ENCODE measurements at places on chromosomes 13 and 19.

GRCh38 chr13:109273326-109273751 is 513.0 kb downstream of the IRS2 start:
- DNase-seq, result no peak

DNA sequence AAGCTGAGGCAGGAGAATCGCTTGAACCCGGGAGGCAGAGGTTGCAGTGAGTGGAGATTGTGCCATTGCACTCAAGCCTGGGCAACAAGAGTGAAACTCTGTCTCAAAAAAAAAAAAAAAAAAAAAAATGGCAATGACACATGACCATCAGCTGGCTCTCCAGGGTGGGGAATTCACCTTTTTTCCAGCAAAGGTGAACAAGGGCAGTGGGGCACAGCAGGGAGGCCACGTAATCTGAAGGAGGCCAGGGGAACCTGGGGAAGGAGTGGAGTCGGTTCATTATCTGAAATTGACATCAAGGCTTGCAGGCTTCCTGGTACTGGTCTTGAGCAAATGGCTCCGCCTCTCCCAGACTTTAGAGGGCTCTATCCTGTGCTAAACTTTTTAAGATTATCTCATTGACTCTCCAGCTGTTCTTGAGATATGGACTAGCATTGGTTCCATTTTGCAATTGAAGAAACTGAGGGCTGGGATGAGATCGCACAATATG is 28.1 kb downstream of the KEAP1 start:
- DNase-seq, result no peak

DNA sequence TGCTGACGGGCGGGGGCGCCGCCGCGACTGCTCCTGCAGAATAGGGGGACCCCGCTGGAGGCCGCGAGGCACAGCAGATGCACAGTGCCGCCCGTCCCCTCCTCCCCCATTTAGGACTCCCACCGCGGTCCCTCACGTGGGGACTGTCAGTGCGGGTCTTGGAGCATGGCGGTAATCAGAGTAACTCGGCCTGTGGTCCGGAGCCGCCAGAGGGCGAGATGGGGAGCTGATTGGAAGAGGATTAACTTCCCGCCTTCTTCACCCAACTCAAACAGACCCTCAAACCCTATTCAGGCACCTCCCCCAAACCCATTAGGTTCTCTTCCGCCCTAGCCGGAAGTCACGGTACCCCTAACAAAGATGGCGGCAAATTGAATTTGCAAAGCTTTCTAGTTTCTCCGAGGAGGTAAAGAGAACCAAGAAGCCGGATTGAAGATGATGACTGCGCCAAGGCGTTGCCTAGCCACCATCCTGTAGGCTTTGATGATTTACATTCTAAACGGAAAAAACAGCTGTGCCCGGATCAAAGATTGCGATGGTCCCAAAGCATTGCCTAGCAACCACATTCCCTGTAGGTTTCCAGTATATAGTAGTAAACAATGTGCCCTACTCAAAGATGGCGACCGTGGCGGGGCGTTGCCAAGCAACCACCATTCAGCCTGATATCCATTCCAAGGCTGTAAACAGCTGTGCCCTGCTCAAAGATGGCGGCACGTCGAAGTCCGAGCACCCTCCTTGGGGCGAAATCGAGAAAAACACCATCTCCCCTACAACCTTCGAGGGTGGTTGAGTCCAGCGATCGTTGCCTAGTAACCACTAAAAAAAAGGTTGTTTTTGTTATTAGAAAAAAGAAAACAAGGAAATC is at the start of gene FUZ:
TSS of gene FUZ (minus strand) at position 296 of the 865 bp plus-strand sequence. CDS start at position 110, 186 bp downstream.
- DNase-seq, result peak; percentile 99

DNA sequence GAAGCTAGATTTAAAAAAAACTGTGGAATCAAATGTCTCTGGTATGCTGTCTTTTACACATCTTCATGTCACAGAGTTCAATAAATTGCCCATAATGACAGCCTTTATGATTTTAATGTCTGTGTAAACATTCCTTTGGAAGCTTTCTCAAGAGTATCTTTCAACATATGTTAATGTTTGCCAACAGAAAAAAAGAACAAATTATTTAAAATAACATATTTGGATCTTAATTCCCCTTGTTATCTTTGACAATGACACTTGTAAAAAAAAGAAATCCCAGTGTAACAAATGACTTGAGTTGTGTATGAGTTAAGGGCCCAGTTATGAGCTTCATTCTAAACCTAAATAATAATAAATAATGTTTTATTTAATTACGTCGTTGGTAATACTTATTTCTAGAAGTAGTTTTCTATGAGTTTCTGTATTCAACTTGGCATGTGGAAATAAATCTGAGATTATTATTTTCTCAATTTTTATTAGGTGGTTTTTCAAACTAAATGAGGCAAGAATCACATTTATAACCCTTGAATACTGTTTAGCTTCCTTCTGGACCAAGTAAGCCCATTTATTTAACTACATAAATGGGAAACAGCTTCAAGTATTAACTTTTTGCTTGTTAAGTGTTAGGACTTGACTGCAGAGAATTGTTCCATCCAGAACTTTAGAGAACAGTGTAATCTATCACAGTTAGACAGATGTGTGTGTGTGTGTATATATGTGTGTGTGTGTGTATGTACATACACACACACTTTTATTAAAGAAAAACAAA is 182.1 kb downstream of the POSTN start:
- no peak for DNase-seq

- DNase-seq, result peak; percentile 29
These were observed 1.2 kb downstream of the ACP5 start for GRCh38 chr19:11576227-11576626.

- no peak for DNase-seq
These were observed 16.0 kb downstream of the FGF9 start for GRCh38 chr13:21686751-21687391.

- DNase-seq, result no peak
These were observed 223.8 kb upstream of the TMTC4 start for GRCh38 chr13:100898431-100898830.

- DNase-seq, result no peak
These were observed 19.7 kb downstream of the CLPTM1 start for GRCh38 chr19:44974857-44975256.

GRCh38 chr13:79423801-79424642 is 18.0 kb upstream of the RBM26 start:
- DNase-seq, result peak; percentile 56

GRCh38 chr13:22648320-22648801 is 532.4 kb upstream of the SGCG start:
- DNase-seq, result no peak

- DNase-seq, result no peak
These were observed 442.2 kb upstream of the KLF12 start for GRCh38 chr13:74576420-74576819.
